GM12864 (cell line): ENCODE measurements at places on chromosomes 11 and 22.
A peak's percentile ranks its signal among the peaks of the same experiment; 100 is the strongest.

DNA sequence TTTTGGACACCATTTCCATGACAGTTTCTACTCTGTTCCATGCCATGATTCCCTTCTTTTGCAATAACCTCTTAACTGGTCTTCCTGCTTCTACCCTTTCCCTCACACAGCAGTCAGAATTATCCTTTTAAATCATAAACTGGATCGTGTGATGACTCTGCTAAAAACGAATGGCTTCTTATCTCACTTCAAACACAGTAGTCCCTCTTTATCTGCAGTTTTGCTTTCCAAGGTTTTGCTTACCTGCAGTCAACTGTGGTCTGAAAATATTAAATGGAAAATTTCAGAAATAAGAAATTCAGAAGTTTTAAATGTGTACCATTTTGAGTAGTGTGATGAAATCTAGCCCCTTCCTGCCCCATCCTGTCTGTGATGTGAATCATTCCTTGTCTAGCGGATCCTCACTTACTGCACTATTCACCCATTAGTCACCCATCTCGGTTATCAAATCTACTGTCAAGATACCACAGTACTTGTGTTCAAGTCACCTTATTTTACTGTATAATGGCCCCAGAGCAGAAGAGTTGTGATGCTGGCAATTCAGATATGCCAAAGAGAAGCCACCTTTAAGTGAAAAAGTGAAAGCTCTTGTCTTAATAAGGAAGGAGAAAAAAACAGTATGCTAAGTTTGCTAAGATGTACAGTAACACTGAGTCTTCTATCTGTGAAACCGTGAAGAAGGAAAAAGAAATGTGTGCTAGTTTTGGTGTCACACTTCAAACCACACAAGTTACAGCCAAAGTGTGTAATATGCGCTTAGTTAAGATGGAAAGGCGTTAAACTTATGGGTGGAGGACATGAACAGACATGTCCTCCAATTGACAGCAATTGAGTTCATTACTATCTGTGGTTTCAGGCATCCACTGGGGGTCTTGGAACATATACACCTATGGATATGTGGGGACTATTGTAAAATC is 283.0 kb downstream of the DDX10 start:
- no peak for DNase-seq

DNA sequence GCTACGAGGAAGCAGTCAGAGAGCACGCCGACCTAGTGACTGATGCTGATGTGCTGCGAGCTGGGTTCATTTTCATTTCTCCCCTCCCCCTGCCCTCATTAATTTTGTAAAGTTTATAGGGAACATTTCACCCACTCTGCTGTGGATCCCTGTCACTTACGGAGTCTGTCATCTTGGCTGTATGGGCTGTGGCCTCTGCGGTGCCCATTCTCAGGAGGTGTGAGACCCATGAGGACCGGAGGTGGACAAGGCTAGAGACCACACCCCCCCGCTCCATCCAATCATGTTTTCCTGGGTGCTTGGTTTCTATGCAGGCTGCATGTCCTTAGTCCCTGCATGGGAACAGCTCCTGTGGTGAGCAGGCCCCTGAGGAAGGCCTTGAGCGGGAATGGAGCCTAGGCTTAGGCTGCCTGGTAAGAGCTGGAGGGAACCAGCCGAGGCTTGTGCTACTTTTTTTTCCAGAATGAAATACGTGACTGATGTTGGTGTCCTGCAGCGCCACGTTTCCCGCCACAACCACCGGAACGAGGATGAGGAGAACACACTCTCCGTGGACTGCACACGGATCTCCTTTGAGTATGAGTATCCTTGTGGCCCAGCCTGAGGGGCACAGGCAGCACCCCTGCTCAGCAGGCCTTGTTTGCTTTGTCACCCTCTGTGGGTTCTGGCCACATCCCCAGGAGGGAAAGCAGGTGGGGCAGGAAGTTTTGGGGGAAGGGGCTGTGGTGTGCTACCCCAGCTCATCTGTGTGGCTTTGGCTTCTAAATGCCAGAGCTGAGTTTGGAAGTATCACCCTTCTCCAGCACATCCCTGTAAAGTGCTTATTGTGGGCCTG is 19.1 kb downstream of the CLDN5 start:
- no peak for DNase-seq

DNA sequence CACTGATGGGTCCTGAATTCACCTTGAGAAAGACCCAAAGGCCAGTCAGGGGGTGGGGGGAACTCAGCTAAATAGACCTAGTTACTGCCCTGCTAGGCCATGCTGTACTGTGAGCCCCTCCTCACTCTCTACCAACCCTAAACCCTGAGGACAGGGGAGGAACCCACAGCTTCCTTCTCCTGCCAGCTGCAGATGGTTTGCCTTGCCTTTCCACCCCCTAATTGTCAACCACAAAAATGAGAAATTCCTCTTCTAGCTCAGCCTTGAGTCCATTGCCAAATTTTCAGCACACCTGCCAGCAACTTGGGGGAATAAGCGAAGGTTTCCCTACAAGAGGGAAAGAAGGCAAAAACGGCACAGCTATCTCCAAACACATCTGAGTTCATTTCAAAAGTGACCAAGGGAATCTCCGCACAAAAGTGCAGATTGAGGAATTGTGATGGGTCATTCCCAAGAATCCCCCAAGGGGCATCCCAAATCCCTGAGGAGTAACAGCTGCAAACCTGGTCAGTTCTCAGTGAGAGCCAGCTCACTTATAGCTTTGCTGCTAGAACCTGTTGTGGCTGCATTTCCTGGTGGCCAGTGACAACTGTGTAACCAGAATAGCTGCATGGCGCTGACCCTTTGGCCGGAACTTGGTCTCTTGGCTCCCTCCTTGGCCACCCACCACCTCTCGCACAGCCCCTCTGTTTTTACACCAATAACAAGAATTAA is 2.4 kb upstream of the TTC36 start:
- no peak for DNase-seq

GRCh38 chr11:117230286-117230961 is 1.4 kb downstream of the PCSK7 start:
- DNase-seq, result peak; percentile 27
